SIG-M5 (cell line): ENCODE measurements at places on chromosomes 1 and 21.

DNA sequence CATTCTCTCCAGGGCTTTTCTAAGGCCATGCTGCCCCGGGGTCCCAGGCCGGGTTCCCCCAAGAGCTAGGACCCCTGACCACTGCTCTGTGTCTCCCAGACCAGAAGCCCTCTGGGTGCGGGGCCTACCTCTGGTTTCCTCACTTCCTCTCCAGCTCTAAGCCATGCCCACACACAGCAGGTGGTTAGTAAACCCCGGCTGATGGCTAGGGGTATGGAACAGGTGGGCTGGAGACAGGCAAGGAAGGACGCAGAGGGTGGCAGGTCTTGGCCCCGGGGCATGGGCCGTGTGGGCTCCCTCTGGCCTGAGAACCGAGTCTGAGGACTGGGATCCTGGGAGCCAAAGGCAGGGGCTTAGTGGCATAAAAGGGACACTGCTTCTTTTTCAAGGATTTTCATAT lies 15.9 kb upstream of the PLCH2 start:
- no peak for DNase-seq

DNA sequence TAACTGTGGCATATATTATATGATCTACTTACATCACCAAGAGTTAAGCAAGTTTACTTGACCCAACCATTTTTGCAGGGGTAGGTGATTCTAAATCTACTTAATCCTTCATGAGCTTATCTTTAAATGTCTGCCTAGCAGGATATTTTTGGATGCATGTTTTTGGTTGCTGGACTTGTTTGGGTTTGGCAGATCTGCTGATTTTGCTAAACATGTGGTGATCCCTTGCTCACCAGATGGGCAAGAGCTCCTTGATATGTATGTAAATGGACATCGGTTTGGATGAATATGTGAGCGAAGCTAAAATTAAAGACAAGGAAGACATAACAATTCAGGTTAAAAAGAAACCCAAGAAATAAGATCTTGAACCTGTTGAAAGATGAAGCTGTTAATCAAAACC lies 36.7 kb downstream of the FMN2 start:
- no peak for DNase-seq

DNA sequence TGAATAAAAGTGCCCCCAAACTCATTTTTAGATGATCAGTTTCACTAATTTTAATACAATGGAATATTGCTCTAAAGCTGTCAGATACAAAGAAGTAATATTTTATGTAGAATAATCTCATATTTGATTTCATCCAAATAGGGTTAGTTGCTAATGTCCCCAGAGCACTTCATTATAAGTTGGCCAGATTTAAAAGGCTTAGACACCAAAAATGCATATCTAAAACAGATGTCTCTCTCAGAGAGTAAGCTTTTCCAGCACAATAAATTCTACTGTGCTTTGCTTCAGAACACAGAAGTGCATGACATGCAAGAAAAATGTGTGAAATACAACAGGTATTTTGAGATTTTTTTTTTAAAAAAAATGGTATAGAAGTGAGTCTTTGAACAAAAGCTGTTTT lies 194.2 kb downstream of the LRRIQ3 start:
- no peak for DNase-seq

- no peak for DNase-seq
These were observed 16.8 kb downstream of the UBE2U start for GRCh38 chr1:64220241-64220640.

DNA sequence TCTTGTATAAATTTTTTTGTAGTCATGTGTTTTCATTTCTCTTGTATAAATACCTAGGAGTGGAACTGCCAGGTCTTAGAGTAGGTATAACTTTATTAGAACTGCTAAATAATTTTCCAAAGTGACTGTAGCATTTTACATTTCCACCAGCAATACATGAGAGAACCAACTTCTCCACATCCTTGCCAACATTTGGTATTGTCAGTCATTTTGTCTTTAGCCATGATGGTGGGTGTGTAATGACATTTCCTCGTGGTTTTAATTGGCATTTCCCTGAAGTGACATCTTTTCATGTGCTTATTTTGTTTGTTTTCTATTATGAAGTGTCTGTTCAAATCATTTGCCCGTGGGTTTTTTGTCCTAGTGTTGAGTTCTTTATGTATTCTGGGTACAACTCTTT lies 29.7 kb downstream of the ZBTB8A start:
- no peak for DNase-seq

- no peak for DNase-seq
These were observed 64.2 kb upstream of the PDE4B start for GRCh38 chr1:65728504-65728903.

- DNase-seq, result no peak
These were observed 57.5 kb downstream of the SRSF11 start for GRCh38 chr1:70278710-70279109.

- DNase-seq, result no peak
These were observed 8.2 kb upstream of the MIXL1 start for GRCh38 chr1:226215239-226215638.

GRCh38 chr1:111958851-111959250 lies 30.6 kb downstream of the KCND3 start:
- DNase-seq, result no peak

GRCh38 chr1:1196431-1197187 lies 9.8 kb downstream of the TNFRSF18 start:
- DNase-seq, result no peak

DNA sequence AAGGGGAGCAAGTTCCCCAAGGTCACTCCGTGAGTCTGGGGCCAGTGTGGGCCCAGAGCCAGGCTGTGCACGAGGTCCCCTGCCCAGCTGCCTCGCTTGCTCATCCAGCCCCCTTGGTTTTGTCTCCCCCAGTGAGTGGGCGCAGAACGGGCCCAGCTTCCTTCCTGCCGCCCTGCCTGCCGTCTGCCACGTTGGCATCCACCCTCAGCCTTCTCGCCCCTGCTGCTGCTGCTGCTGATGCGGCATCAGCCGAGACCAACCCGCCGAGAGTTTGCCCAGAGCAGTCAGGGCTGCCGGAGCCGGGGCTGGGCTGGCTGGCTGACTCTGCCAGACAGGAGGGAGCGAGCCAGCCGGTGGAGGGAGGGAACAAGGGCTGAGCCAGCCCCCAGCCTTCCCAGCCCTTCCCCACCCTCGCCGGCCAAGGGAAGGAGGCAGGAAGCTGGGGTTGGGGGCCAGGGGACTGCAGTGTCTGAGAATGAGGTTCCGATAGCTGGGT lies 31.4 kb upstream of the WASF2 start:
- DNase-seq, result no peak

GRCh38 chr1:31943546-31944184 lies 5.5 kb upstream of the PTP4A2 start:
- no peak for DNase-seq
